ENCODE measurements at places on chromosomes 5 and 9.

- DNase-seq = no peak
Measured at GRCh38 chr5:4275232-4275631, 679.6 kb downstream of the IRX1 start.

- peak; percentile 64 for DNase-seq
Measured at GRCh38 chr5:56900858-56901578, 8.4 kb upstream of the SETD9 start.

DNA sequence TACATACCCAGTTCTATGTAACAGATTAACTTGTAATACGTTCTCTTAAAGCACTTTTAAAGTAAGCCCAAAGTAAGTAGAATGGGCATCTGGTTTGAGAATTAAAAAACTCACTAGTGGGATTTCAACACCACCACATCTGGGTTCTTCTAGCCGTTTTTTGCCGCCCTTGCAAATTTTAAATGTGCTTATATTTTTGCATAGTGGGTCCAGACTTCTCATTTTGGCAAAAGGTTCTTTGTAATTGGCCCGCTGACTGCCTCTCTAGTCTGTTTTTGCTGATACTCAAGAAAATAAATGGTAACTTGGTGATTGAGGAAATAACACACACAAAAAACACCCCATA, 582 bp upstream of the FBXO4 start:
- no peak for DNase-seq

GRCh38 chr5:2747363-2748162, 3.9 kb downstream of the IRX2 start:
- DNase-seq = no peak

DNA sequence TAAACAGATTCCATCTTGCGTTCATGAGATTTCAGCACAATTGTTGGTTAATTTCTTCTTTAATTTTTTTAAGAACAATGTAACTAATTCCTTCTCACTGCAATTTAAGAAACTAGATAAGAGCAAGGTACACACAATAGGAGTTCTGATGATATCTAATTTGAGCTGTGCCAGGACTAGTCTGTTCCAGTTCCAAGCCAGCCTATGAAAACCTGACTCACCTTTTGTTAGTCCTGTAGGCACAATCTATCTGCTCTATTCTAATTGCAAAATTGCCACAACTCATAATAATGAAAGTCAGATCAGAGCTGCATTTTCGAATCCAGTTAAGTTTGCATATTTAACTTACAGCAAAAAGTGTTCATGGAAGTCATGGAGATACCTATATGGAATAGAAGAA, 494.1 kb upstream of the TUSC1 start:
- DNase-seq = no peak

- no peak for DNase-seq
Measured at GRCh38 chr5:74491586-74491985, 148.9 kb downstream of the ENC1 start.

DNA sequence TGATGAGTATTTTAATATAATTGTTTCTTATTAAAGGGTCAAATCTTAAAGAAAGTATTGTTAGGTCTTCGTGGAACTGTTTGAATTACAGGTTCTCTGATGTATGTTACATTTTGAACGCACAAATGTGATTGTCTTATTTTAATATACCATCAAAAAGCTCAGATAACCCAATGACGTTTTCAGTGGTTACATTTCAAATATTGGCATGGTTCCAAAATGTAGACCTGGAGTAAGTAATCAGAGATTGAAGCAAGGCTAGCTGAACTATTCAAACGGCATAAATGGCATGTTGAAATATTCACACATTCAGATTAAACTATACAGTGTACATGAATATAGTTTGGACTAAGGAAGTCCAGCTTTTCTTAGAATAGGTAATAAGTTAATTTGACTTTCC, 281.7 kb upstream of the EFNA5 start:
- no peak for DNase-seq

DNA sequence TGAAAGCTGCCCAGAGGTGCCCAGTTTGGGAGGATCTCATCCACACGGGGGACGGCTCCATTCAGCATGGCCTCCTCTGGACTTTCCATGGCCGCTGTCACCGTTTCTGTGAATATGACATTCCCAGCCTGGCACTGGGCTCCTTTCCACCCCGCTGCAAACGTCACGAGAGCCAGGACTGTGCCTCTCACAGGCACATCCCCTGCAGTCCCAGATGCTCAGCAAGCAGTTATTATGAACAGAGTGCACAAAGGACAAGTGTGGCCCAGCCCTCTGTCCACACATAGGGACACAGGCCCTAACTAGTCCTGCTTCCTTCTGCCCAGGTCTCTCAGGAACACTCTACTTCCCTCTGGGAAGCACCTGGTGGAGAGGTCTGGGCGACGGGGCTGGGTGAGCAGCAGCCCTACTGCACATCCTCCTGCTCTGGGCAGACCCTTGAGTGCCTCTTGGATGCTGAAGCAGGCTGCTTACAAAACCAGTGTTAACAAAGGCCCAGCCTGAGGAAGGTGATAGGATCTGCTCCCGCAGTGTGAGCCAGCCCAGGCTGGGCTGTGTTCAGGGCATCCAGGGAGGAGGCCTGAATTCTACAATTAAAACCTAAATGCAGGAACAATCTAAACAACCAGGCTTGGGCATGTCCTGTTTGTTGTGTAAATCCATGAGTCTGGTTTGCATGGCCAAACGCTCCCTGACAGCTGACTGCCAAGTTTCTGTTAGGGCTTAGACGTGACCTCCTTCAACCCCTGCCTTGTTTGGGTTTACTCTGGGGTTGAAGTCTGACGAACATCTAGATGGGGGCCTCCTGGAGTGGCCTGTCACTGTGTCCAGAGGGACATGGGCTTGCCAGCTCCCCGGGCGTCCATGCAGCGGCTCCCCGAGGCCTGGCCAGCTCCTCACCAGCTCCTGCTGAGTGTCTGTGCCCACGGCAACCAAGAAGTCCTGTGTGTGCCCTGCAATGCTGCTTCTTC, 269.8 kb downstream of the GADD45G start:
- DNase-seq = no peak

DNA sequence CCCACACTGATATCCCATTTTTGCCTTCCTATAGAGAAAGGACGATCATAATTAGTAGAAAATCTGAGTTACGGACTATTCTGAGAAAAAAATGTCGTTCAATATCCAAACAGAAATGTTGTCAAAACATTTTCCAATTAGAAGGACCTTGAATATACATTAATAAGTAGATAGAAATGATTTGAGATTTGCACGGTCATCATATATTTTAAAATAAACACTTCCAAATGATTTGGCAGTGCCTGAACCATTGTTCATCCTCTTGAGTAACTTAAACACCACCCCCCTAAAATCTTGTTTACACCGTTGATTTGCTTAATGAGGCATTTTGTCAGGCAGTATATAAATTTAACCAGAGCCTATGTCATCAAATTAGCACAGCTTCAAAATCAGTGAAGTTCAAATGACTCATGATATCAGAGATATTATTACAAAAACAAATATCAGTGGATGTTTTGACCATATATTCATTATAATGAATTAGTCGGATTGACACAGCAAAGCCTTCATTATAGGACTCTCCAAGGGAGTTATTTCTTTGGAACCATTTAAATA, 105.0 kb downstream of the ACTL7B start:
- DNase-seq = no peak

DNA sequence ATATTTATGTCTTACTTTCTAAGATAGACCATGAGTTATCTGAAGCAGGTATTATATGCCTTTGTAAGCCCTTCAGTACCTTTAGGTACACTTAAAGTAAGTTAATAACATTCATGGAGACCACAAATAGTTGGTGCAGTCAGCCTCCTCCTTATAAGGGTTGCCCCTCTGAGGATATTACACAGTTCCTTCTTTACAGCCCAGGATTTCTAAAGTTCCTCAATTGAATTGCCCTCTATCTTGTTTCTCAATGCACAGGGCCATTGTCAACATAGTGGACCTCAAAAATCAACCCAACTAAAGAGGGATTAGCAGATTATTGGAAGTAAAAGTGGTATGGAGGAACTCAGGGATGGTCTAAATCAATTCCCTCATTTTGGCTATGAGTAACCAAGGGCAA, 50.3 kb downstream of the HMHB1 start:
- DNase-seq = no peak

- no peak for DNase-seq
Measured at GRCh38 chr5:179274321-179275315, 70.6 kb downstream of the ADAMTS2 start.

- no peak for DNase-seq
Measured at GRCh38 chr9:127292415-127292814, 27.8 kb downstream of the GARNL3 start.

GRCh38 chr5:92908952-92909601, 671.9 kb downstream of the NR2F1-AS1 start:
- no peak for DNase-seq

- peak; percentile 42 for DNase-seq
Measured at GRCh38 chr9:131657037-131657377, 82.9 kb downstream of the RAPGEF1 start.

GRCh38 chr5:170985486-170985885, 123.7 kb downstream of the RANBP17 start:
- no peak for DNase-seq

DNA sequence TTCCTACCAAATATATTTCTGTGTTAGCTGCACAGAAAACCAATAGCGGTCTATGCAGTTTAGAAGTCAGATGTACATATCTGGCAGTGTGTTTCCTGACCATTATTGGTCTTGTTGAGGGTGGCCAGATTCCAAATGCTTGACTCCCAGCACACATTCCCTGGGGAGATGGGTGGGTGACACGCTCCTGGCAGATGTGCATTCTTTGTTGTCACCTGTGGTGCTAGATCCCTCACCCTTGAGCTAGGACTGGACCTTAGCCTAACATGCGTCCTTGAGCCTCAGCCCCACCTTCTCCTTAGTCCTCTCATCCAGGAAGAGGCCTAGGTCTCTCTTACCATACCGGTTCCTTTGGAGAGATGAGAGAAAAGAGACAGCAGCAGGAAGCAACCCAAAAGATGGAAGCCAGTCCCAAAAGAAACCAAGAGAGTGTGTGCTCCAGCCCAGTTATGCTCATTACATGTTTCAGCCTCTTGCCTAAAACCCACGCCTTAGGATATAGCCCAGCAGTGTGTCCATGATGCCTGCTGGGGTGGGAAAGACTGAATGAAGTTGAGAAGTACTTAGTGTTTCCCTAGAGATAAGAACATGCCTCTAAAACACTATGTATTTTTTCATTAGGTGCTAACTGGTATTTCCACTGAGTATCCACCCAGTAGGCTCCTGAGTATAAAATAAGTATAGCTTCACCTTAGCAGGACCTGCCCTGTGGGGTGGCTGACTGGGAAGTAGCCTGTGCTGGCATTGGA, 116.7 kb downstream of the PDE8B start:
- DNase-seq = no peak

DNA sequence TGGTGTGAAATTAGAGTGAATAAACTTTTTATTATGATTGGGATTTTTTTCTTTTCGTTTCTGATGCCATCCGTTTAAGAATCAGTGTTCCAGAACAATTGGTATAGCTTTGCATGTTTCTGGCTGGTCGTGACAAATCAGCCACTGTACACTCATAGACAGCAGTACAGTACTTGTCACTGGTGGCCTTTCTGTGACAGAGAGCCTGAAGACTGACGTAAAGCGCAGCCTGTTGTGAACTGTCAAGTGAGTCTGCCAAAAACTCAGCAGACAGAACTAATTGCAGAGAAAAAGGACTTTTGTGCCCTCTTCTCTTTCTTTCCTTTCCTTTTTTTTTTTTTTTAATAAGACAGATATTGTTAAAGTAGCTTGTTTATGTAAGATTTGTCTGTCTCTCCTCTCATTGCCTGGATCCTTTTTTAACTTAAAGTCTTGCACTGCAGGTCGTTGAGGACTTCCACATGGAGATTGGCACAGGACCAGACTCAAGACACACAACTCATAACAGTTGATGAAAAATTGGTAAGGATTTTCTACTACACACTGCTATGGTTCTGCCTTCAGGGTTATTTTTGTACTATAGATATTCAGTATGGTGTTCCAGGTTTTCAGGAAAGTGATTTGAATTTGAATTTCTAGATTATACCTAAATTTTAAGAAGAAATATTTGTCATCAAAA, 42.7 kb downstream of the NDUFS4 start:
- DNase-seq = no peak

GRCh38 chr5:14178091-14178490, 34.9 kb downstream of the TRIO start:
- no peak for DNase-seq

GRCh38 chr5:40619421-40619820, 60.3 kb upstream of the PTGER4 start:
- no peak for DNase-seq

GRCh38 chr9:77176686-77177142, 620 bp upstream of the VPS13A start:
- DNase-seq = no peak

Data from activated CD4-positive, alpha-beta T cell treated with anti-CD3 and anti-CD28 coated beads, Interleukin-2, Interleukin-6, amounts not matched to agents 100 ng/mL and 50 ng/mL, durations not matched to agents 16 hours and 8 hours (primary cell).